ENCODE measurements at places on chromosomes 13 and 19. TPM values are rescaled to one million over a fixed set of nuclear protein-coding genes. Genes with fewer than 3 reads are reported as not detected.

FXYD7 gene
- total RNA-seq = not detected

SHISA7 gene
- total RNA-seq = not detected

SPATA13 gene
- total RNA-seq = 14.4 TPM

LGALS14 gene
- total RNA-seq = not detected

TEX101 gene
- total RNA-seq = not detected

FUT6 gene
- total RNA-seq = not detected

LYPD5 gene
- total RNA-seq = not detected

YJEFN3 gene
- 3.2 TPM for total RNA-seq

CEACAM4 gene
- not detected for total RNA-seq

TSHZ3 gene
- total RNA-seq = 9.5 TPM

DKKL1 gene
- not detected for total RNA-seq

SIGLECL1 gene
- not detected for total RNA-seq

ODAD3 gene
- under 0.01 TPM for total RNA-seq

SMIM24 gene
- not detected for total RNA-seq

URI1 gene
- 50.5 TPM for total RNA-seq

HSPB6 gene
- total RNA-seq = 41.2 TPM

RXFP2 gene
- total RNA-seq = not detected

OVOL3 gene
- total RNA-seq = not detected

UCHL3 gene
- 78.0 TPM for total RNA-seq

TTYH1 gene
- not detected for total RNA-seq

ZNF414 gene
- 2.7 TPM for total RNA-seq

CACNG7 gene
- total RNA-seq = not detected

KASH5 gene
- total RNA-seq = not detected

FAM83E gene
- not detected for total RNA-seq

SERPINE3 gene
- not detected for total RNA-seq

F10 gene
- total RNA-seq = 16.0 TPM

CASP14 gene
- not detected for total RNA-seq

DNAJC15 gene
- 28.3 TPM for total RNA-seq

ACP7 gene
- not detected for total RNA-seq

PTGIR gene
- 5.0 TPM for total RNA-seq

MEIOSIN gene
- total RNA-seq = not detected

MATK gene
- total RNA-seq = not detected

P2RY11 gene
- 4.6 TPM for total RNA-seq

LRFN3 gene
- total RNA-seq = 3.2 TPM

KLC3 gene
- not detected for total RNA-seq

KLHL26 gene
- total RNA-seq = 8.0 TPM

PDX1 gene
- not detected for total RNA-seq

MYH14 gene
- not detected for total RNA-seq

TNFSF13B gene
- 2.3 TPM for total RNA-seq

IL12RB1 gene
- total RNA-seq = 0.18 TPM

KPTN gene
- 5.5 TPM for total RNA-seq

SAFB2 gene
- 7.5 TPM for total RNA-seq

SWSAP1 gene
- total RNA-seq = 2.5 TPM
